ENCODE measurements at places on chromosomes 5 and 9. TPM values are rescaled to one million over a fixed set of nuclear protein-coding genes. Genes with fewer than 3 reads are reported as not detected.

- DNase-seq: no peak
Measured at GRCh38 chr5:98497418-98497817, 276.0 kb upstream of the RGMB start.

DNA sequence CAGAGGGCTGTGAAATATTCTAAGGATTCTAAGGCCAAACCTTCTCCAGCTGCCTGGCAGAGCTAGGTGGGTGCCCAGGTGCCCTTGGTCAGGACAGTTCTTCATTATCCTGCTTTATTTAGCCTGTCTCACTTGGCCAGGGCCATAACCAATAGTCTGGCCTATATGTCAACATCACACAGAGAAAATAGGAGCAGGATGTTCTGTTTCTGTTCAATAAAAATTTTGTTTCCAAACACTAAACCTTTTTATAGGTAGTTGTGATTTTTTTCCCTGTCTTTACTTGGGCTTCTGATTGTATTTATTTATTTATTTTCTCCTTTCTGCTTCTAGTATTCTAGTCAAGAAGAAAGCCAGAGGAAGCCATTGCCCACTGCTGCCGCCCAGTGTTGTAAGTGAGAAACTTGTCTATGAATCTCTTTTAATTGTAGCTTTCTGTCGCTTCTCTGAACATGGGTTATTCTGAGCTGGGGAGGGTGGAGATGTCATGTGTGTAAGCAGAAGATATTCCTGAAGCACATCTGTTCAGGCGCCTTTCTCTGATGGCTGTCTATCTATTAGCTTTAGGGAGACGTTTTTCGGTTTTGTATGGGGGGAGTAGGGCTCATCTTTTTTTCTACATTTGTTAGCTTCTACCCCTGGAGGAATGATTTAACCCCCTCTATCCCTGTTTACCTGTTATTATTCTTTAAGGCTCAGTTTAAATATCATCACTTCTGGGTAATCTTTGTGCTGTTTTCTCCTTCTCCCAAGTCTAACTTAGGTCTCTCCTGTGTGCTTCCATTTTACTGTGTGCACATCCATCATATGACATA is 97.1 kb downstream of the UNC13B start:
- peak; percentile 66 for DNase-seq

- DNase-seq: no peak
Measured at GRCh38 chr9:93702261-93702660, 125.9 kb downstream of the PHF2 start.

The MUSK gene
- total RNA-seq: under 0.01 TPM

GRCh38 chr5:66757834-66758371 is 161.7 kb downstream of the MAST4 start:
- no peak for DNase-seq

The SLC45A2 gene
- not detected for total RNA-seq

DNA sequence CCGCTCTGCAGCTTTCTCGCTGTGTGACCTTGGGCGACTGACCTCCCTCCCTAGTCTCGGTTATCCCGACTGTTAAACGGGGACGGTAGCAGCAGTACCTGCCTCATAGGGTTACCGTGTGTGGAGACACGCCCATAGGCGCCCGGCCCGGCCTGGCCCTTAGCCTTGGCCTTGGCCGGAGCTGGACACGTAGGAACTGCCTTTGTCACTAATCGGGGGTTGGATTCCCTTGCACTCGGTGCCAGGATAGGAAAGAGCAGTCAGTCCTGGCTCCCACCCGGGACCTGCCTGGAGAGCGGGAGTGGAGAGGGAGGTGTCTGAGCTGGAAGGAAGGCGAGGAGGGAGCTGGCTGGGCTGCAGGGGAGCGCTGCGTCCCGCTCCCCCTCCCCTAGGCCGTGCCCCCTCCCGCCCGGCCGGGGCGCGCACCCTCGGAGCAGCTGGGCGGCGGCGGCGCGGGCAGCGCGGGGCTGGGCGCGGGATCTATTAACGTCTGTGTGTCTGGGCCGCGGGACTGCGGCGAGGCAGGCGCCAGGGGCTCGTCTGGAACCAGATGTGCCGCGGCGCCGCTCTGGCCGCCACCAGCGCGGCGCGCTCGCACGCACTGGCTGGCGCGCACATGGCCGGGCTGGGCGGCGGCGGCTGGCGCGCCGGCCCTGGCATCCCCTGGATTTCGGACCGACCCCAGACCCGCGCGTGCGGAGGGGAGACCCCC is 31.7 kb downstream of the PRRX2 start:
- peak; percentile 61 for DNase-seq

GRCh38 chr5:157903117-157903450 is 44.1 kb upstream of the CLINT1 start:
- peak; percentile 19 for DNase-seq

DNA sequence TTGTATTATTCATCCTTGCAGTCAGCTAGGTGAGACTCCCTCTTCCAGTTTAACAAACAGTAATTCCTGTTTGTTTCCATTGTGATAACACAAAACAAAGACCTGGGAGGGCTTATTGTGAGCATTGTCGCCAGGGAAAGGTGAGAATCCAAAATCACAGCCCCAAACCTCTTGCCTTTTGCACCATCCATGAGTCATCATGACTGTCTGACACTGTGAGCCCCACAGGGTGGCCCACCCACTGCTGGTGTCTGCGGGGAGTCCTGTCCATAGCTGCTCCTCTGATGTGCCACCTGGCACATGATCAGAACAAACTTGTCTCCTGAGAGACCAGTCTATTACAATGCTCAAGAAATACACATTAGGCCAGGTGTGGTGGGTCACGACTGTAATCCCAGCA is 33.7 kb upstream of the S1PR3 start:
- no peak for DNase-seq

- no peak for DNase-seq
Measured at GRCh38 chr9:132559711-132560110, 22.7 kb upstream of the BARHL1 start.

DNA sequence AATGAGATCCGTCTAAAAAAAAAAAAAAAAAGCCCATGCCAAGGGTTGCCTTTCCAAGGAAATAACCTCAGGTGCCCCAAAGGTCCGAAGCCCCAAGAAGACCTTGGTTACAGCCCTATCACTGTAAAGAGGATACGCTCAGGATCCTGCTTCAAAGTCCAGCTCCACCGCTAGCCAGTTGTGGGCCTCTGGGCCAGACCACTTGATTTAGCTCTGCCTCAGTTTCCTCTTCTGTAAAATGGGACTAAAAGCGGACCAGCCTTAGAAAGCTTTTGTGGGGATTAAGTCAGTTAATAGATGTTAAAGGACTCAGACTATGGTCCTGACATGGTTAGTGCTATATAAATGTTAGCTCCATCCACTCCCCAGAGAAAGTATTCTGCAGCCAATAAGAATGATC is 48.7 kb upstream of the ORM1 start:
- no peak for DNase-seq

GRCh38 chr5:50724-51499 is 41.1 kb upstream of the PLEKHG4B start:
- DNase-seq: no peak

DNA sequence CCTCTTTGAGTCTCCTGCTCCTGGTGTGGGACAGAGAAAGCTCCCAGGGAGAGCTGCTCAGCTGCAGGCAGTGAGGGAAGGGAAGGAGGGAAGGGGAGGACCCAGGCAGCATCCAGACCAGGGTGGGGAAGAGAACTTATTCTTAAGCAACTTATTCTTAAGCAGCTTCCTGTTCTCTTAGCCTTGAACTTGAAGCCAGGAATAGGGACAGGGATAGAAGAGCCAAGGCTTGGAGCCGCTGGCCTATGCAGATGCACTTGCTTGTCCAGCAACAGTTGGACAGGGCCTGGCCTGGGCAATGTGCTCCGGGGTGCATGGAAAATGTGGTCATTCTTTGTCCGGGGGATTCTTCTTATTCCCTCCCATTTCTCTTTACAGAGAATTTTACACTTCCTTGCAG is 31.4 kb upstream of the SPTLC1 start:
- peak; percentile 31 for DNase-seq

The PCDHB16 gene
- 0.18 TPM for total RNA-seq

DNA sequence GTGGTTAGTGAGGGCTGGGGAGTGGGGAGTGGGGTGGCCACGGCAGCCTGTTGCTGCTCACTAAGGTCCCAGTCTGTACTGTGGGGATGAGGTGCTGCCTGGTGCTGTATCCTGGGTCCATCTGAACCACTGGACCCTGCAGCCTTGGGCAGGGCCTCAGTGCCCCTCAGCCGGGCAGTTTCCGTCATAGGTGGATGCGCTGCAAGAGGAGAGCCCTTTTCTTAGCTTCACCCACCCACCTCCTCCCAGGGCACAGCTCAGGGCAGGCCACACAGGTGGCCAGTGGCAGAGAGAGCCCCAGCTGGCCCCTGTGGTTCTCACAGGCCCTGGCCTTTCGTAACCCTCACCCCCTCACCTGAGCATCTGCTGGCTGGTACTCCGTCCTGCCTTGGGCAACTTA is 46.2 kb downstream of the WNK2 start:
- no peak for DNase-seq

DNA sequence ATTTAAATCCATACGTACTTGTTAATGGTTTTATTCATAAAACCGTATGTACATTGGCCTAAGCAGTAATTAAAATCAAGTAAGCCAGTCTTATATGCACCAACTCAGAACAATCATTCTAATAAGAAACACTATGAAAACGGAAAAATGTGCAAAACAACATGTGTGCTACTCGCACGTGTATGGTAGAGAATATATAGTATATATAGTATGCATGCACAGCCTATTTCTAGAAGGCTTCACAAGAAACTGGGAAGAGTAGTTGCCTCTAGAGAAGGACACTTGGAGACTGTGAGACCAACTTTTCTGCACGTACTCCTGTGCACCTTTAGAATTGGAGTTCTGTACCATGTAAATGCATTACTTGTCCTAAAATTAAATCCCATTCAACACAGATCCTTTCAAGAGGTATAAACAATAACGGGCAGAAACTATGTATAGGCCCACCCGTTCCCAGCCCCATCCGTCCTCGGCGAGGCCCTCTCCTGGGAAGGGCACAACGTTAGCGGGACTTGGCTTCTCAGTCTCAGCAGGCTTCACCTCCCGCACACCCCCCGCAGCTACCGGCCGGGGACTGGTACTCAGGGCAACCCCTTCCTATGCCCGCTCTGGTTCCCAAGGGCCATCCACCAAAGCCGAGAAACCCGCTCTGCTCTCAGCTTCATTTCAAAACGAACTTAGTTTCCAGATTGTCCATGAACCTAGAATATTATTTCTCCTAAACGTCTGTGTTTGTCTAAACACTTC is 2.0 kb downstream of the CDC14B start:
- DNase-seq: no peak

The HSD17B3 gene
- total RNA-seq: not detected

DNA sequence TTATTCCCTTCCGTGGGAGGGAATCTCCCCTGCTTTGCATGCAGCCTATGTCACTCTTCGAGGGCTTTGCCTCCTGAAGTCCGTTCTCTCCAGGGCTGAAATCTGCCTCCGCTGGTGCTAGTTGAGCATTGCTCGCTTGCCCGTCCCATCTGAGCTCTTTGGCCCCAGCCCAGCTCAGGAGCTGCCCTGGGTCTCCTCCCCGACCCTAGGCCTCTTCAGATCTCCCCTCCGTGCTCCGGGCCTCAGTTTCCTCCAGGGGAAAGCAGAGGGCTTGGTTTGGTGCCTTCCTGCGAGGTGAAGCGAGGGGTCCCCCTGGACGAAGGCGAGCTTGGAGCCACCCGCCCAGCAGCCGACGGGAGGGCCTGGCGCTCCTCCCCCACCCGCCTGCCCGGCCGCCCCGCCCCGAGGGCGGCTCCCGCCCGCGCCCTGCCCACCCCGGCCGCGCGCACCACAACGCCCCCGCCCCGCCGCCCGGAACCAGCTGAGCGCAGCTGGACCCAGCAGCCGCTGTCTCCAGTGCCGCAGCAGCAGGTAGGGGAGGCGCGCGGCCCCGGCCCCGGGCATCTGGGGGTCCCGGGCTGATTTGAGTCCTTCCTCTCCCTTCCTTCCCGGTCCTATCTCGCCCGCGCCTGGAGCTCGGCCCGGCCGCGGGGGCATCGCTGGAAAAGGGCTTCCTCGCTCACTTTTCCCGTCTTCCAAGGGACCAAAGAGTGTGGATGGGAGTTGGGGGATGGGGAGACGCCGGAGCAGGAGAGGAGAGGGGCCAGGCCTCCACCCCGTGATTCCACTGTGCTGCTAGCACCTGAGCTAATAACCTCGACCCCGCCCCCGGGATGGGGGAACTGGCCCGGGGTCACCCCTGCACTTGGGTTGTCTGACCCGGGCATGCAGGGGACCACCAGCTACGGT is at the start of gene GSN:
Gene GSN, plus strand, starts transcription at position 474 of the 909 bp plus-strand sequence. CDS start 33,810 bp downstream, outside the sequence.
- DNase-seq: peak; percentile 50

GRCh38 chr9:106632621-106633020 is 230.3 kb upstream of the ZNF462 start:
- DNase-seq: no peak

All from IMR-90 (cell line).